Posterior vena cava (tissue), 2 donors: ENCODE measurements at places on chromosomes 7 and 10. TPM values are rescaled to one million over a fixed set of nuclear protein-coding genes. Genes with fewer than 3 reads are reported as not detected.
A peak's percentile ranks its signal among the peaks of the same experiment; 100 is the strongest.

GRCh38 chr10:93629647-93630305 is 17.4 kb downstream of the PDE6C start:
- DNase-seq = no peak

GRCh38 chr7:37494926-37495325 is 46.3 kb upstream of the ELMO1 start:
- no peak for DNase-seq

GRCh38 chr7:157318015-157318706 is 18.6 kb upstream of the DNAJB6 start:
- no peak for DNase-seq

DNA sequence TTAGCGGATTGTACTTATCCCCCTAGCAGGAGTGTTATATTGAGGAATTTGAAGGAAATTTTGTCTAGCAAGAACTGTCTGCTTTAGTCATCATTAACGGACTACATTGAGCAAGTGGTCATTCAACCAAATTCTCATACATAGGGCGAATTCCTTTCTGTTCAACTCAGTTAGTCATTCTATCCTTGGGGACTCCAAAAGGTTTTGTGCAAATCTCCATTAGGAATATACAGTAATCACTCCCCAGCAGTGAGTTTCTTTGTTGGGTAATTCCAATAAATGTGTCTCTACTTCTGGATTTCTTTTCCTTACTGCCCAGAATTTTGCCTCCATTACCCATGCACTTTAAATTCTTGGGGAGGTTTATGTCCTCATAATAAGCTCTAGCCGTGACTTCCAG is 51.1 kb downstream of the EPDR1 start:
- no peak for DNase-seq

- DNase-seq = peak; percentile 35
Observed at GRCh38 chr7:155471718-155472117, 13.8 kb downstream of the EN2 start.

The NPY4R2 gene
- total RNA-seq = not detected

DNA sequence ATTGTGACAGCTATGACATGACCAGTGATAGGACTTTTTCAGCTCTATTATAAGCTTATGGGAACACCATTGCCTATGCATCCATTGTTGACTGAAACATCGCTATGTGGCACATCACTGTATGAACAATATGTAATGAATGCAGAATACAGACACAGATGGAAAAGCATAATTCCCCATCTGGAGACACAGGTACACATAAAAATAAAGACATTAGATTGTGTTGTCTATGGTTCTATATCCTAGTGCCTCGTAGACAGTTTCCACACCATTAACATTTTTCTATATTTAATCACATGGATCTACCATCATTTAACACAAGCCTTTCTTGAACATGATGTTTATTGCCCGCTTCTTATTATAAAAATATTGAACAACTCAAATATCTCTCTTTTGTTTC is 96.3 kb upstream of the STK17A start:
- no peak for DNase-seq

- peak; percentile 64 for DNase-seq
Observed at GRCh38 chr10:102146971-102147428, 5.2 kb upstream of the NOLC1 start.

DNA sequence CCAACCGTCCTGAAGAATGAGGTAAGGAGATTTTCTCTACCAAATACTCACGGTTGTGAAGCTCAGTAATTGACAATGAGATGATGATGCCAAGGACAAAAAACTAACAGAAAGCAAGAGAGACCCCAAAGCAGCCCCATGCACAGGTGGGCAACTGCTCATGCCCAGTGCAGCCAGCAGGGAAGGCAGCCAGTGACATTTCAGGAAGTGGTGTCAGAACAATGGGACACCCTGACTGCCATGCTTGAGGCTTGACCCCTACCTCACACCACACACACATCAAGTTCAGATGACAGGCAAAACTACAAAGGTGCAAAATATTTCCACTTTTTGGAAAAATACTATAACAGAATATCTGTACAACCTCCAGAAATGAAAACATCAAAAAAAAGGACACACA is 66.9 kb downstream of the CFAP46 start:
- no peak for DNase-seq

DNA sequence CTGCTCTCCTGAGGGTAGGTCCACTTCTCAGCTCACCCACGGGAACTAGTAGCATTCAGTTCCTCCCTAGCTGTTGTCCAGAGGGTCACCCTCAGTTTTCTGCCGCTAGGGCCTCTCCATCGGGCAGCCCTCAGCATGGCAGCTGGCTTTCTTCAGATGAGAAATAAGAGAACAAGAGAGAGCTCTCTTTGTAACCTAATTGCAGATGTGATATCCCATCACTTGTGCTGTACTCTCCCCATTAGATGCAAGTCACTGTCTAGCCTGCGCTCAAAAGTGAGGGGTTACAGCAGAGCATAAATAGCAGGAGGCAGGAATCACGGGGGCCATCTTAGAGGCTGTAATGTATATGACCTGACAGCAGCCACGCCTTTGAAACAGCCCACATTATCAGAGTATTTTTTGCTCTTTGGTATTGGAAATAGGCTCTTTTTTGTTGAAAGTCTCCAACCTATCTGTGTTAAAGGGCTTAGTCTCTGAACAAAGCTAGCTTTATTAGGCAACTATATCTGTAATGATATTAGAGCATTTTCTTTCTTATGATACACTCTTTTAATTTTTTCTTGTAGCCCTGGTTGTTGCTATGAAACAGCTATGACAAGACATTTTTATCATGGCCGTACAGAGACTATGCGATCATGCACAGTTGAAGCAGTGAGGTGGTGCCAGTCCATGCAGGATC is 45.7 kb downstream of the CROT start:
- DNase-seq = no peak

The ZNF679 gene
- not detected for total RNA-seq

- DNase-seq = no peak
Observed at GRCh38 chr7:776992-777727, 50.1 kb upstream of the PRKAR1B start.

- peak; percentile 53 for DNase-seq
Observed at GRCh38 chr7:155281398-155281969, 16.2 kb upstream of the INSIG1 start.

The POLD2 gene
- total RNA-seq = 39.9 TPM

DNA sequence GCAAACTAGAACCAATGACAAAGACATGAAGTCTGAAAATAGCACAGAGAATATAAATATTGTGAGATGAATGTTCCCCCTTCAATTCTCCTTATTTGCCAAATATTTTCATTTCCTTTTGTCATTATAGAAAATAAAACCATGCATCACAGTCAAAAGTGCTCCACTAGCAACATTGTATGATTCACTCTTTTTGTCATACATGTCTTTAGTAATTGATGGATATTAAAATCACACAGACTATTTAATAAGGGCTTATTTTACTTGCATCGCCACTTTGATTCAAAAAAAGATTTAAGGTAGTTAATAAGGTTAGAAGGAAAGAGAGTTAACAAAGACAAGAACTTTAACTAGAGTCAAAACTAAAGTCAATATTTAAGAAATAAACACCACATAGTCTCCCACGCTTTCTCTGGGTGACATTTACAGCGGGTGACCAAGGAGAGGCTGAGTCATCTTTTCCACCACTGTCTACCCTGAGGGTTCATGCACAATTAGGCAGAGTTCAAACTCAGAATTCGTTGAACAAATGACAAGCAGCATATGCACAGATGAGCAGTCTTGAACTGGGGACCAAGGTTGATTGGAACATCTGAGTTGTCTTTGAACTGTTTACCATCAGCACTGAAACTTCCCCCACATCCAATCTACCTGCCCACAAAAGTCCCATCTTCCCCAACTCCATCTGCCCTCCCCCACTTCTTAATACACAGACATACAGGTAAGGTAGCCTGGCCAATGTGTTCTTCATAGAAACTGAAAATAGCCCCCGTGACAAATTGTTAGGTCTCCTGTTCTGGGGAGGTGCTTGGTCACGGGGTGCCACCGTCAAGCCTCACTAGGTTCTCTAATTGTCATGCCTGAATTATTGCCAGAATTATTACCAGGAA is 42.5 kb downstream of the C7orf25 start:
- DNase-seq = no peak

- no peak for DNase-seq
Observed at GRCh38 chr7:112167147-112167546, 39.1 kb downstream of the DOCK4 start.

The C10orf62 gene
- total RNA-seq = 0.19 TPM

DNA sequence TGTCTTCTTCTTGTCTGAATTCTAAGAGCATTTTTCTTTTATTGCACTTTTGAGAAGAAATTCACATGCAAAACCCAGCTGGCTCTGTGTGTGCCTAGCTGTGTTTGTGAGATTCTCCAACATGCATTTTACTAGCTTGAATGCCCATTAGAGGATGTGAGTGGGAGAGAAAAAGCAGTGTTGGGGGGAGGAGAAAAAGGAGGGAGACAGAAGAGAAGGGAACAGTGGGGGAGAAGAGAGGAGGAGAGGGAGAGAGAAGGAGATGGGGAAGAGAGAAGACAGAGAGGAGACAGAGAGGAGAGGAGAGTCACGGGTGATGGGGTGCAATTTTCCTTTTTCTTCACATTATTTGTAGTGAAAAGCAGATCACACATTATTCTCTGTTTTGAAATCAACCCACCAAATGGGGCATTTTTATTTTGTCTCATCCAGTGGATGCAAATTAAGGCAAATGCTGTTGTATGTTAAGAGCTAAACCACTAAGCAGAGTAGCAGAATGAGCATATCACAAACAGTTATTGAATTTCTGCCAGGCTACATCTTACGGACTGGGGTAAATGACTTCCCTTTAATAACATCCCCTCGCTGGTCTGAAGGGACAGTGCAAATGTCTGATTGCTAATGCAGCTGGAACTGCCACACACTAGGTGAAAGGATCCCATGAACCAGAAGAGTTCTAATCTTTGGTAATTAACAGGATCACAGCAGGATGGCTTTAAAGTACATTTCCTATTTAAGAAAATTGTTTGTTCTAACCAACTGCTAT is 849 bp downstream of the LRRN3 start:
- no peak for DNase-seq

DNA sequence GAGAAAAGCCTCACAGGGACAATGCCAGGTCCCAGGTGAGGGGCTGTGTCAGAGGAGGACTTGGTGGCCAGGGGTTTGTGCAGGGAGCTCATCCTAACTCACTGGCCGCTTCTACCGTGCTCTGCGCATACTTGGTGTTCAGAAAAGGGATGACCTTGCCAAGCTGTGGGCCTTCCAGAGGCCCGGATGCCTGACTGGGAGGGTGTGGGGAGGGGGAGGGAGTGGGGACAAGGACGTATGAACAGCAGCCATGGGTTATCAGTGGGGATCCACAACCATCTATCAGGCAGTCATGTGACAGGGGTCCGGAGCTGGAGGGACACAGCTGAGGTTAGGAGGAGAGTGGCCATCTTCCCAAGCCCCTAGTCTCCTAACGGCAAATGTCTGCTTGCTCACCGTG is 6.2 kb downstream of the SFXN4 start:
- DNase-seq = peak; percentile 30

- DNase-seq = no peak
Observed at GRCh38 chr7:132472463-132473120, 103.7 kb downstream of the PLXNA4 start.

GRCh38 chr7:3446786-3447185 is 145.7 kb downstream of the SDK1 start:
- no peak for DNase-seq

The LDB1 gene
- total RNA-seq = 32.7 TPM

- DNase-seq = no peak
Observed at GRCh38 chr7:2437537-2438148, 34.2 kb downstream of the CHST12 start.

- DNase-seq = no peak
Observed at GRCh38 chr10:62479523-62479922, 105.4 kb downstream of the ZNF365 start.

The FAM221A gene
- 3.7 TPM for total RNA-seq

DNA sequence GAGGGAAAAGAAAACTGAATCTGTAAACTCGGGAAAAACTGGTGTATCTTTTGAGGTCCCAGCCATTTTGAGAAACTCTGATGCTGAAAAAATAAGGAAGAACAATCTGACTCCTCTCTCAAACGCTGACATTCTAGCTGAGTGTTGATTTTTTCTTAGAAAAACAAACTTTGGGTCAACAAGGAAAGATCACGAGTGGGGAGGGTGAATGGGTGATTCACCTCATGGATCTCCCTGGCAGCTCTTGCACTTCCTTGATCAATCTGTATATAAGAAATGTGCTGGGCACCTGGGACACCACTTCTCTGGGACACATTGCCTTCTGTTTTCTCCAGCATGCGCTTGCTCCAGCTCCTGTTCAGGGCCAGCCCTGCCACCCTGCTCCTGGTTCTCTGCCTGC is at the start of gene PIP:
PIP (plus strand) TSS at position 297 of the 400 bp plus-strand sequence; CDS start at position 337, 40 bp downstream.
- no peak for DNase-seq

DNA sequence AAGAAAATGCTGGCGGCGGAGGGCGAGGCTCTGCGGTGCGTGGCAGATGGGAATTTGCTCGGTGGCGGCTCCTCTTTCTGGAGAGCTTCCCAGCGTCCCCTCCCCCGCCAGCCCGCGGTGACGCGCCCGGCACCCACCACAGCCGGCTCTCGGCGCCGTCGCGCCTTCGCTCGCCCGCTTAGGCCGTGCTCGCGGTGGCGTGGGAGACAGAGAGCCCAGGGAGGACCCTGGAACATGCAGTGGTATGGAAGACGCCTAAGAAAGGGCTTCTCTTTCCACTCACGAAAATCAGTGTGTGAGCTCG is 576 bp upstream of the CSGALNACT2 start:
- DNase-seq = peak; percentile 86

The TACC2 gene
- 54.6 TPM for total RNA-seq

- DNase-seq = no peak
Observed at GRCh38 chr10:82736305-82736704, 861.3 kb downstream of the NRG3 start.

- no peak for DNase-seq
Observed at GRCh38 chr7:117639966-117640365, 160.1 kb downstream of the CFTR start.

GRCh38 chr10:85527616-85528317 is 838.8 kb downstream of the GRID1 start:
- no peak for DNase-seq

The RARRES2 gene
- total RNA-seq = 153 TPM

- no peak for DNase-seq
Observed at GRCh38 chr7:112996331-112996871, 90.2 kb downstream of the GPR85 start.

The C10orf53 gene
- total RNA-seq = not detected

The OGDHL gene
- total RNA-seq = not detected

DNA sequence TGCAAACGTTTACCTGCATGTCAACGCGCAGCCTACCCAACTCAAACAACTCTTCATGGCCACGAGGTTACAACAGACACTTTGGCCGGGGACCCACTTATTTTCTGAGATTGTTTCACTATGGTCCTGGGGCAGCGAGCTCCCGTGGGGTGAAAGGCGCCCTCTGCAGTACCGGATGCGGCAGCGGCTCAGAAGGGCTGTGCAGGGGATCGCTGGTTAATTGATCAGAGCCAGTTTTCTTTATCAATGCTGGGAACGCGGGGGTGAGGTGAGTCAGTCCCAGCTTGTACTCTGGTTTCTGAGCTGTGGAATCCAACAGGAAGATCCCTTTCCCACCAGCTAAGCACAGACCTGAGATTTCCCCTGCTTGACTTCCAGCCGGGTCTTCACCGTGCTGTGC is 366.5 kb upstream of the KLF6 start:
- no peak for DNase-seq

The CNTNAP2 gene
- total RNA-seq = not detected

The SYT15 gene
- total RNA-seq = 5.9 TPM

The IFIT1B gene
- 0.14 TPM for total RNA-seq

The TMEM26 gene
- 0.81 TPM for total RNA-seq

The SLC39A12 gene
- 0.32 TPM for total RNA-seq

GRCh38 chr10:128813574-128813973 is 653.5 kb upstream of the MGMT start:
- no peak for DNase-seq

GRCh38 chr7:110839866-110840265 is 251.1 kb upstream of the LRRN3 start:
- no peak for DNase-seq

GRCh38 chr7:100221231-100221718 is 1.5 kb downstream of the PVRIG start:
- no peak for DNase-seq
